ENCODE measurements at places on chromosomes 1 and 21. TPM values are rescaled to one million over a fixed set of nuclear protein-coding genes. Genes with fewer than 3 reads are reported as not detected.
A peak's percentile ranks its signal among the peaks of the same experiment; 100 is the strongest.

GRCh38 chr1:208351838-208352237 lies 107.7 kb upstream of the PLXNA2 start:
- DNase-seq: no peak

TPTE gene
- polyA plus RNA-seq: not detected

GRCh38 chr1:236759252-236759859 lies 35.7 kb upstream of the MTR start:
- DNase-seq: peak; percentile 9

GRCh38 chr1:84245563-84245962 lies 55.9 kb upstream of the SAMD13 start:
- DNase-seq: no peak

DNA sequence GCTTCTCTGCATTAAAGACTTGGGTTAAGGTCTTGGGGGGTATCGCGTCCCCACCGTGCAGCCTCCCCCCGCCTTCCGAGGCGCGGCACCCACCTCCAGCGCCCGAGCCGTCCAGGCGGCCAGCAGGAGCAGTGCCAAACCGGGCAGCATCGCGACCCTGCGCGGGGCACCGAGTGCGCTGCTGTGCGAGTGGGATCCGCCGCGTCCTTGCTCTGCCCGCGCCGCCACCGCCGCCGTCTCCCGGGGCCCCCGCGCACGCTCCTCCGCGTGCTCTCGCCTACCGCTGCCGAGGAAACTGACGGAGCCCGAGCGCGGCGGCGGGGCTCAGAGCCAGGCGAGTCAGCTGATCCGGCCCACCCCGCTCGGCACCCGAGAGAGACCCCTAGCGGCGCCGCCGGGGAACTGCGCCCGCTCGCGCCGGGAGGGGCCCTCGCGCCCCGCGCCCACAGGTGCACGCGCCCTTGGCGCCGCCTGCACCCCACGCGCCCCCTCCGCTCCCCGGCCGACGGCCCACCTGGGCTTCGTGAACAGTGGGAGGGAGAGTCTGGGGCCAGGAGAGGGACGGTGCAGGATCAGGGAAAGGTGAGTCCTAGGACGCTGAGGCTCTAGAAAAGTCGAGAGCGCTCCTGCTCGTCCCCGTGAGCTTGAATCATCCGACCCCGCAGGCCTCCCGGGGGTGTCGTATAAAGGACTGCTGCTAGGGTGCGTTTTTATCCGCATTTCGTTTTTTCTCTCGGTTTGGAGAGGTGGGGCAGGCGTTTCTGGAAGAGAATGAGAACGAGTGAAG lies at the start of gene APP:
APP (minus strand) TSS at position 300 of the 787 bp plus-strand sequence; CDS start at position 150, 150 bp downstream.
- no peak for DNase-seq

PTPN14 gene
- 59.9 TPM for polyA plus RNA-seq

DNA sequence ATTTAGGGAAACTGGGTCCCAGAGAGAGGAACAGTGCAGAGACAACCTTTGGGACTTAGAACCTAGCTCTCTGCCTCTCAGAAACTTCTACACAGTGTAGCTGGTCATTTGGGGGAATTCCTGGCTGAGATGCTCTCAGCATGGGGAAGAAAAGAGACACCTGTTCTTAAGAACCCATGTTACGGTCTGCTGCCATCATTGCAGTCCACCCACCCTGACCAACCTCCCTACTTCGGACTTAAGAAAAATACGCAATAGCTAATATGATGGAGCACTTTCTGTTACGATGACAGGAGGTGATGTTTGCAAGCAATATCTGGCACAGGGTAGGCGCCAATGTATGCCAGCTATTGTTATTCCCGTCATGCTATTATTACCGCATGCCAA lies 177.9 kb downstream of the IGSF21 start:
- DNase-seq: no peak
